ENCODE measurements at places on chromosomes 6 and 20.

DNA sequence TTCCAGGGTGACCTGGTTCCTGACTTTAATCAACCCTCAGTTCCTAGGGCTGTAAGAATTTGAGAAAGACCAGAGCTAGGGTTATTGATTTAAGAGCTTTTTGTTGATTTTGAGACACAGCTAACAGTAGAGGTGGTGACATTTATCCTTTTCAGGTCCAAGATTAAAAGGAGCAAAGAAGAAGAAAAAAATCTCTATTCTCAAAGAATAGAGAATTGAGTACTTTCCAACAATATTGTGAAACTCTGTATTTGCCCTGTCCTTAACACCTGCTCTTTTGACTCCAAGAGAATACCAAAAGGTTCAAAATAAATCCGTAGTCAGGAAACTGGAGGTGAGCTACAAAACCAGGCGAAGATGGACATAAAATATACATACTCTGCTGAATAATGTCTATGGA lies 7.3 kb downstream of the PAQR8 start:
- DNase-seq = no peak

DNA sequence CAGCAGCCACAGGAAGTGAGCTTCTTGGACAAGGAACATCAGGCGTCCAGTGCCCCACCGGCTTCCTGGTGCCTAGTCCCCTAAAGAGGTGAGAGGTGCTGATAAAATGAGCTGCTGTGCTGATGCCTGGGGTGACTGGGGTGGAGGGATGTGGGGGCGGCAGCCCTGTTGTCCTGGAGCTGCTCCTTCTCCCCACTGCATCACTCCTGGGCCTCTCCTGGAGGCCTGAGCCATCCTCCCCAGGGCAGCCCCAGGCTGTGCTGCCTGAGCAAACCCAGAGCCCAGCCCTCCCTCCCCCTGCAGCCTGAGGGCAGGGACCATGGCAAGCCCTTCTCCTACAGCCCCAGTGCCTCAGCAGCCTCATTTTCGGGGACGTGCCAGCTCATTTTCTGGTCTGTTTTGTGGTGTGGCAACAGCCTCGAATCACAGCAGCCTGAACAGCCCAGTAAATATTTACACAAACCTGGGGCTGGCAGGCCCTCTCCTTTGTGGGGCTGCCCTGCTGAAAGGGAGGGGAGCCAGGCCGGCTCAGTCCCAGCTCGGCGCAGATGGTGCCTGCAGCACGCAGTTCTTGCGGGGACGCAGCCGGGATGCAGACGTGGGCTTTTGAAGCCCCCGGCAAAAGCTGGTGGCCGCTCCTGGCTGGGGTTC lies 259.9 kb downstream of the DLL1 start:
- DNase-seq = no peak

DNA sequence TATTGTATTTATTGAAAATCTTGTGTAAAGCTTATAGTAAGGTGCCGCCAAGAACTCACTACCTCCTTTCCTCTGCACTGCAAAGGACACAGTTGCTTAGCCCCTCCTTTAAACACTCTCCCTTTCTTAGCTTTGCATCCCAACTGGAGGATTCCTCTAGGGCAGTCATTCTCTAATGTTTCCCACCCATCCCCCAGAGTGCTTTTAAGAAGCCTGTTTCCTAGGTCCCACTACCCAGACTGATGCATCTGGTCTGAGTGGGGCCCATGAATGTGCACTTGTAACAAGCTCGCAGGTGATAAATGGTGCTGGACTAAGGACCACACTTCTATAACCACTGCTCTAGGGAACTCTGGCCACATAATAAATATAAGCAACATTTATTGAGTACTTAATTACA lies 55.2 kb downstream of the B4GALT5 start:
- no peak for DNase-seq

- DNase-seq = no peak
Measured at GRCh38 chr6:7189101-7189758, 81.5 kb downstream of the RREB1 start.

- no peak for DNase-seq
Measured at GRCh38 chr20:33811776-33812151, 616 bp downstream of the CHMP4B start.

GRCh38 chr20:17622086-17622850 lies 52.4 kb downstream of the DSTN start:
- DNase-seq = no peak

DNA sequence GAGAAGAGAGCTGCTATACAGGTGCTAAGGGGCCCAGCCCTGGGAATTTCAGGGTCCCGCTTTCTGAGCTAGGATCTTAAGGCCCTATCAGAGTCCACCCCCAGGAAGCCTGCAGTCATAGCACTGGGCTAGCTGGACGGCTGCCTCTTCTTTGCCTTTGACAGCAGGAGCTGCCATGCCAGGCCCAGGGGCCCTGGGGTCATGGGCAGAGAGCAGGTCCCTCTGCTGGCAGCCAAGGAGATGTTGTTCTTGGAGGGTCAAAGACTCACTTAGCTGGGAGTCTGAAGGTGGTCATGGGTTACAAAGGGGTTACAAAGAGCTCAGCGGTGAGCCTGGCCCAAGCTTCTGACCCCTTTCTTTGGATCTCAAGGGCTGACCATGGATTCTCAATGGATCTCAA lies 52.7 kb downstream of the RPP21 start:
- DNase-seq = no peak

GRCh38 chr20:976033-976432 lies 26.1 kb downstream of the RSPO4 start:
- DNase-seq = no peak

- no peak for DNase-seq
Measured at GRCh38 chr20:58847463-58847862, 3.2 kb downstream of the GNAS-AS1 start.

DNA sequence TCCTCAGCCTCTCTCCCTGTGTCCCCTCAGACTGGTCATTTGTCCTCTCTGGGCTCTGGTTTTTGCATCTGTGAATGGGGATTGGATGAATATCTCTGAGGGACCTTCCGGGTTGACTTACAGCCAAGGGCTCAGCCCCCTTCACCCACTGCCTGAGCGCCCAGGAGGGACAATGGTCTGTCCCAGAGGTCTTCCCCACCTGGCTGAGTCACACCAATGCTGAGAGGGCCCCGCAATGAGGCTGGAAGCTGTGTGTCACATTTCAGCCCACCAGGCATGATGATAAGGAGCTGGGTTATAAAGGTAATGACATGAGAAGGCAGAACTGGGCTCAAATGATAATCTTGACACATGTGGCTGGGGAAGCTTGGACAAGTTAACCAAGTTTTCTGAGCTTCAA lies 70.5 kb downstream of the TOX2 start:
- no peak for DNase-seq

DNA sequence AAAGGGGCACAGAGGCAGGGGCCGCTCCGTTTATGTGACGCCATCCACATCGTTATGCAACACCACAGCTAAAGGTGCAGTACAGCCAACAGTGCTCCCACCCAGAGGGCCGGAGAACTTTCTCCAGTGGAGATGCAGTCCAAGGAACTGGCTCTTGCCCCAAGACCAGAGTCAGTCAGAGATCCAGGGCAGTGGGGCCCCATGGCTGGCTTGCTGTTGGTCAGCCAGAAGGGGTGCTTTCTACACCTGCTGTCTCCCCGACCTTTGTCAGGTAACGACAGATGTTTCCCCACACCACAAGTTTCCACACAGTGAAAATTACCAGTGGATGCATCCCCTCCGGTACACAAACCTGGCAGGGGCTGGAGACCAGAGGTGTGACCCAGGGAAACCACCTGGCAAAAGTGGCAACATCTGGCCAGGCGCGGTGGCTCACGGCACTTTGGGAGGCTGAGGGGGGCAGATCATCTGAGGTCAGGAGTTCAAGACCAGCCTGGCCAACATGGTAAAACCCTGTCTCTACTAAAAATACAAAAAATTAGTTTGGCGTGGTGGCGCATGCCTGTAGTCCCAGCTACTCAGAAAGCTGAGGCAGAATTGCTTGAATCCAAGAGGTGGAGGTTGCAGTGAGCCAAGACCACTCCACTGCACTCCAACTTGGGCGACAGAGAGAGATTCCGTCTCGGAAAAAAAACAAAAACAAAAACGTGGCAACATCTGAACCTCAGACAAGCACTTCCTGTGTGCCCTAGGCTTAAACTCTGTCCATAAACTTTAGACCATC lies 34.9 kb downstream of the UBE2V1 start:
- no peak for DNase-seq

GRCh38 chr20:38569747-38570525 lies 11.1 kb upstream of the ADIG start:
- no peak for DNase-seq

GRCh38 chr6:44086931-44087574 lies 40.2 kb downstream of the MRPL14 start:
- DNase-seq = no peak

DNA sequence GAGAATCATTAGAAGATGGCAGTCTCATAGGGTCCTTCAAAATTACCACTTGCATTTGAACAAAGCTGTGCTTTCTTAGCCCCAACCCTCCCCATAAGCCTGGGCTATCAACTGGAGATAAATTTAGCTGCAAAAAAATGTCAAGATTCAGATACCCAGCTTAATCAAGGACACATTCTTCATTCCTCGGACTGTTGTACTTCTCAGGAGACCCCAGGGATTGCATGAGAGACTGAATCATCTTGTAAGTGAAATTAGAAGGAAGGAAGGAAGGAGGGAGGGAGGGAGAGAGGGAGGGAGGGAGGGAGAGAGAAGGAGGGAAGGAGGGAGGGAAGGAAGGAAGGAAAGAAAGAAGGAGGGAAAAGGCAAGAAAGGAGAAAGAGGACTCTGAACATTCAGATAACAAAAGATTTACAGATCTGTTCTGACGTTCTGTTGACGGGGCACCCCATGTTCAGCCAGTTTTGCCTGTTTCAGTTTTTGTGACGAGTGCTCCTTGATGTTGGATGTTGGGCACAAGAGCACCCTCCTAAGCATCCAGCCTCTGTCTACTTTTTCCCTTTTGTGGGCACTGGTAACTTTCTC lies 498.7 kb downstream of the PREX1 start:
- DNase-seq = no peak

DNA sequence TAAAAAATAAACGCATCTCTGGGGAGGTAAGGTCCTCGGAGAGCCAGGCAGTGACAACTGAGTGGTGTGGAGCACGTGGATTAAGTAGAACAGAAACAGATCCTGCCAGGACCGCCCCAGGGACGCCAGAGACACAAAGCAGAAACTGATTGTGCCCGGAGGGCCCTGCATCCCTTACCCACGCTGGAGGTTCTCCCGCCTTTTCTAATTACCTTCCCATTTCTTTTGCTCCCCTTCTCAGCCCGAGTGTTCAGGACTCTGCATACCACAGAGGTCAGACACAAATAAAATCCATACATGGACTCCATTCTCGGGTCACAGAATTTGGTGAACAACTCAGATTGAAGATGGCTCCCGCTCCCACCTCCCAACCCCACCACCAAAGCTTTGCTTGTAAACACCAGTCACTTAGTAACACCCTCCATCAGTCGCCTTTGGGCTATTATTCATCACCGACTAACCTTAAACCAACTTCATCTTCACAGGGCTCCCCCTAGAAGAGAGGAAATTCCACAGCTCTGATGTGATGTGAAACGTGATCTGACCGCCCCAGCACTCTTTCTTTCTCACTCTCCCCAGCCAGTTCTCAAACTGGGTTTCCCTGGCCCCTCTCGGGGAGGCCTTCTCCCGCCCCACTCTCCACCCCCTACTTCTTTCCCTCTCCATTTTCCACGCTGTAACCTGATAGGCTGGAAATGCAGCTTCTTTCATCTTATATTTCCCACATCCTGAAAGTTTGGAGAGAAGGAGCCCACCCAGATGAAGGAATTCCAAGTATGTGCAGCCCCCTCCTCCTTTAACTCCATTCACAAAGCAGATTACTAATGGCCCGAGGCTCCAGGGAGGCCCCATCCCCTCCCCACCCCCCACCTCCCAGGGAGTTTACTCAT lies 32.5 kb upstream of the PIM1 start:
- DNase-seq = peak; percentile 67

DNA sequence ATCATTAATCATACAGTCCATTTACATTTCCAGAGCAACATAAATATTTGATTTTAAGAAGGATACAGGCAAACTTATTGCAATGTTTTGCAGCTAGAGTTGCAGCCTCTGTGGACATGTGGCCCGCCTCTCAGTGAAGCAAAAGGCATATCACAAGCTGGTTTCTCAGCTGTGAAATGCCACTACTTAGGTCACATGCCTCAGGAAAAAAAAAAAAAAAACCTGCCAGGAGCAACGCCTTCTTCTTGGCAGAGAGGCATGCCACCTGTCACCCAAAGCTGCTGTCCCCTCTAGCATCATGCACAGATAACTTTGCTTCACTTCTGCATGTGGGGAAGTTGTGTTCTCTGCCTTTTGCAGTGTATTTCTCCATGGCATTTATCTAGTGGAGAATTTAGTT lies 18.5 kb downstream of the GRM1 start:
- DNase-seq = no peak

DNA sequence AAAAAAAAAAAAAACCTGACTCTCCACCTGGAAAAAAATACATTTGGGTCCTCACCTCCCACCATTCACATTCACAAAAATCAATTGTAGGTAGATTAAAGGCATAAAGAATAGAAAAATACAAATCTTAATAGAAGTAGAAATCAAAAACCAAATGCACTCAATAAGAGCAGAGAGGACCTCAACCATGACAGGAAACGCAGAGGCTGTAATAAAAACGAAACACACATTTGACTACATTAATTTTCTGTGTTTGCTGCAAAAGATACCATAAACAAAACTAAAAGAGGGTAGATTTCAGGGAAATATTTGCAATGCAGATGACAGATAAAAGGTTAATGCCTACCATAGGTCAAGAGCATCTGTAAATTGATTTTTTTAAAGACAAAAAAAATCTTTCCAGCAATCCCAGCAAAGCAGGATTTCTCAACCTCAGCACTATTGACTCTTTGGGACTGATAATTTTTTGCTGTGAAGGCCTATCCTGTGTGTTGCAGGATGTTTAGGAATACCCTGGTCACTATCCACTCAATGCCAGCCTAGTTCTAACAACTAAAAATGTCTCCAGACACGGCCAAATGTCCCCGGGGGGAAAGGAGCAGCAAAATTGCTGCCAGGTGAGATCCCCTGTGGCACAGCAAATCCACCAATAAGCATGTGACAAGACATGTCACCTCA lies 9.1 kb downstream of the ETV7 start:
- DNase-seq = no peak
